ENCODE measurements at places on chromosomes 3 and 15.

DNA sequence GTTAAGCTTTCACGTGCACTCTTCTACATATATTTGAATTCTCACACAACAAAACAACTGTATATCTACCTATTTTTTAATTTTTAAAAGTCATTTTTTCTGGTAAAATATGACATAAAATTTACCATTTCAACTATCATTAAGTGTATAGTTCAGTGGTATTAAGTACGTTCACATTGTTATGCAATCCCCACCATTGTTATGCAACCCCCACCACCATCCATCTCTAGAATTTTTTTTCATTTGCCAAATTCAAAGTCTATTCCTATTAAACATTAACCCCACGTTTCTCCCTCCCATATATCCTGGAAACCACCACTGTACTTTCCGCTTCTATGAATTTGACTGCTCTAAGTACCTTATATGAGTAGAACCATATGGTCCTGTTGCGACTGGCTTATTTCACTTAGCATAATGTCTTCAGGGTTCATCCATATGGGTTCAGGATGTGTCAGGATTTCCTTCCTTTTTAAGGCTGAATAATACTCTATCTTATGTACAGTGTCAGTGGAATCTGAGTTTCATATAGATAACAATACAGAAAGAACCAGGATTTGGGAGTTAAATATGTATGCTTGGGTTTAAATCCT lies 279.2 kb downstream of the DOCK3 start:
- DNase-seq, result no peak

DNA sequence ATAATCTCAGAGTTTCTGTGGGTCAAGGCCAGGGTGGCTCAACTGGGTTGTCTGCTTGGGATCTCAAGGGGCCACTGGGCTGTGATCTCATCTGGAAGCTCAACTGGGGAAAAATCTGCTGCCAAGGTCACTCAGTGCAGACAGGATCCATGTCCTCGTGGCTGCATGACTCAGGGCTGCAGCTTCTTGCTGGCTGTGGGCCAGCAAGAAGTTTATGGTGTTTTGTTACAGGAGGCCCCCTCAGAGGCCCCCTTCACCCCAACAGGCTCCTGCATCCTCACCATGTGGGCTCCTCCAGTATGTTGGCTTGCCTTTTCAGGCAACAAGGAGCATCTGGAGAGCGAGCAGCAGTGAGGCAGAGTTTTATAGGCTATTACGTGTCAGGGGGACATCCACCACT lies 14.6 kb downstream of the OCA2 start:
- DNase-seq, result no peak

GRCh38 chr3:129211772-129212171 lies 28.1 kb upstream of the CNBP start:
- DNase-seq, result no peak

GRCh38 chr3:197782230-197782629 lies 8.8 kb upstream of the LRCH3 start:
- DNase-seq, result no peak

- peak; percentile 51 for DNase-seq
Measured at GRCh38 chr3:172511783-172512762, 11.2 kb downstream of the TNFSF10 start.

- no peak for DNase-seq
Measured at GRCh38 chr3:40255532-40255931, 54.0 kb upstream of the EIF1B start.

- DNase-seq, result peak; percentile 9
Measured at GRCh38 chr3:38805765-38806386, 10.1 kb downstream of the SCN10A start.

DNA sequence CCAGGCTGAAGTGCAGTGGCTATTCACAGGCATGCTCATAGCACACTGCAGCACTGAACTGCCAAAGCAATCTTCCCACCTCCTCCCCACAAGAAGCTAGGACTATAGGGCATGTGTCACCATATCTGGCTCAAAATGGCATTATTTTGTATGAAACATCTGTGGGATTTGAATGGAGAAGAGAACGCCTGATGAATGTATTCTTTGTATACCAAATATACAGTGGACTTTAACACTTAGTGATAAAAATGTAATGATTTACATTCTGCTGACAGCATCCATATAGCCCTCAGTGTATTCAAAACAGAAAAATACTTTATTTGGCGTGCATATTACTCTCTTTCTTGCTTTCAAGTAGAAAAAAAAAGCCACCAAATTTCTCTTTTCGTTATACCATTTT lies 257.8 kb downstream of the FOXP1 start:
- DNase-seq, result no peak

- DNase-seq, result no peak
Measured at GRCh38 chr3:83457551-83457950, 1501.2 kb upstream of the CADM2 start.

GRCh38 chr3:161339517-161340500 lies 31.5 kb downstream of the SPTSSB start:
- no peak for DNase-seq

DNA sequence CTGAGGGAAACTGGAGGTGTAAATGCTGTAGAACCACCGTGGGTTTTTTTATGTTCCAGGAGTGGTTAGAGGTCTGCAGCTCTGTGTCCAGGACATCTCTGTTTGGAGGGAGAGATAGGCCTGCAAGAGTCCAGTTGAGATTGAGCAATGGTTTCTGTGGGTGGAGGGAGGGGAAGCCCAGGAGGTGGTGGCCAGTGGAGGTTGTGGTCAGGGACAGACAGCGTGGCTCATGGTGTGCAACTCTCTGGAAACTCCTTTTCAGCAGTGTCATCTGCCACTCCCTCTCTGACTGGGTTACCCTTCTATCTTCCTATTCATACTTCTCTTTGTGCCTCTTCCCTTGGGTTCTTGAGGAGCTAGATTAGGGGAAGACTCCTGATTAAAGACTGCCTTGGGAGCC lies 9.6 kb downstream of the XCR1 start:
- no peak for DNase-seq

- no peak for DNase-seq
Measured at GRCh38 chr3:137012097-137012501, 54.3 kb downstream of the IL20RB start.

Measured in central memory CD4-positive, alpha-beta T cell (primary cell).